ENCODE measurements at places on chromosomes 5 and 9. TPM values are rescaled to one million over a fixed set of nuclear protein-coding genes. Genes with fewer than 3 reads are reported as not detected.

Gene LHX3
- not detected for total RNA-seq

Gene FAXDC2
- total RNA-seq: 4.0 TPM

Gene IL9
- not detected for total RNA-seq

Gene FSTL4
- total RNA-seq: 0.57 TPM

Gene GRM6
- total RNA-seq: not detected

DNA sequence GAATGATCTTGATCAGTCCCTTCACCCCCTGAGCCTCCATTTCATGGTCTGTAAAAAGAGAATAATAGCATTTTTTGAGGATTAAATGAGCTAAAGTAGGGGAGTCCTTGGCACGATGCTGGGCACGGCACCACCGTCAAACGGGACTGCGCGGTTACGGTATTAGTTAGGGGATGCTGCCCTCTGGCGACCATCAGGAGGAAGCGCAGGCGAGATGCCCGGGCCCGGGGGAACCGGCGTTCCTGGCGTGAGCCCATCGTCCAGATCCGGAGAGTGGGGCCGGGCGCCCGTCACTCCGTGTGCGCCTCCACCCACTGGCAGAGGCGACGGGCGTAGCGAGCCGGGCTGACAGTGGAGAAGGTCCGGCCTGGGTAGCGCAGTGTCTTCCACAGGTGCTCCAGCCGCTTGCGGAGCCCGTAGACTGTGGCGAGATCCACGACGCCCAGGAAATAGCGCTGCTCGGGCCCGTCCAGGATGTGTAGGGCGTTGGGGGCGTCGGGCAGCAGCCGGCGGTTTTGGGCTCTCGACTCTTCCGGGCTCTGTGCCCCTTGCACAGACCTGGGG, 4.8 kb upstream of the ST6GALNAC4 start:
- peak; percentile 67 for DNase-seq

- no peak for DNase-seq
Observed at GRCh38 chr5:107153283-107153682, 517.5 kb downstream of the EFNA5 start.

GRCh38 chr9:116959809-116960208, 272.7 kb downstream of the TRIM32 start:
- DNase-seq: no peak

- peak; percentile 76 for DNase-seq
Observed at GRCh38 chr9:107489687-107490605, at the start of gene KLF4. KLF4 (minus strand) TSS chr9:107489769; CDS start chr9:107489172, 597 bp downstream.

DNA sequence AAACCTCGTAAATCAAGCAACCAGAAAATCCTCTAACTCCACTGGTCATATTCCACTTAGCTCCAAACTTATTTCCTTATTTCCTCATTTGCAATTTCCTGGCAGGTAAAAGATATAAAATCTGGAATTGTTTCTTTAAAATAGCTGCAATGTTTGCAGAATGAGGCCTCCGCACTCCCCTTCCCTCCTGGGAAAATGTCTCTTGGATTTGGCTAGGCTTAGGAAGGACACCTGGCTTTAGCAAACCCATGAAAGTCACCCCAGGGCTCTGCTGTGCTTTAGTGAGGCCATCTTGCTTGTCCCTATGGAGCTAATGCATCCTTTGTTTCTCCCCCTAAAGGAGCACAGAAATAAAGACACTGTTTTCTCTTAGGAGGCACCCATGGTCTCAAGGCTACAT, 10.5 kb downstream of the ARSB start:
- no peak for DNase-seq

DNA sequence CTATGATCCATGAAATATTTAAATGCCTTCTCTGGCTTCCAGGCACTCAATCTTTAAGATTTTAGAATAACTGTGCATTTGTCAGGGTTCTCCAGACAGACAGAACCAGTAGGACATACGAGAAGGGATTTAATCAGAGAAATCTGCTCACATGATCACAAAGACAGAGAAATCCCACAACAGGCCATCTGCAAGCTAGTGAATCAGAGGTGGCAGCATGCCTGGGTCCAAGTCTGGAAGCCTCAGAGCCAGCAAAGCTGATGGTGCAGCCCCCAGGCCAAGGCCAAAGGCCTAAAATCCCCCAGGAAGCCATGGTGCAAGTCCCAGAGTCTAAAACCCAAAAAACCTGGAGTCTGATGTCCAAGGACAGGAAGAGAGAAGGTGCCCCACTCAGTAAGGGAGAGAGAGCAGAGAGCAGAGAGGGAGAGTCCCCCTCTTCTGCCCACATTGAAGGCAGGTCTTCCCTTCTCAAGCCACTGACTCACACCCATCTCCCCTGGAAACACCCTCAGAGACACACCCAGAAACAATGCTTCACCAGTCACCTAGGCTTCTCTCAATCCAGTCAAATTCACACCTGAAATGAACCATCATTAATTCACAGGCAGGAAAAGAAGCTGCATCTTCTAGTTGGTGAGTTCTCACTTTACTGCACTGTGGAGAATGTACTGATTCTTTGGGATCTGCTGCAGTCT, 48.7 kb downstream of the CAMSAP1 start:
- no peak for DNase-seq

GRCh38 chr9:115604831-115605483, 487.0 kb upstream of the TNC start:
- DNase-seq: no peak

DNA sequence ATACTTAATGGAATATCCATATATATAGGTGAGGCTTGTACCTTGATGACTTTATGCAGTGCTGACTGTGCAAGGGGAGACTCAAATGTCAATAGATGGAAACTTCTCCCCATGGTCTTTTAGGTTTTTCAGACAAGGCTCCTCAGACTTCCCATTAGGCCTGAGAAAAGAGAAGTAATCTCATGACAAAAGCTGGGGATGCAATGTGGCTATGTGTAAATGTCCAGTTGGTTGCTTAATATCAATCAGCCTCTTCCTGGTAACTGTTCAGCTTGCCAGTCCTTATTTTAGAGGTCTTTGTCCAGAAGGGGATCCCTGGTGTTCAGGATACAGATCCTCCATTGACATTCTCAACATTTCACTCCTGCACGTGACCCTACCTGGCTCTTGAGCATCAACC, 621.1 kb upstream of the CDH18 start:
- DNase-seq: no peak

DNA sequence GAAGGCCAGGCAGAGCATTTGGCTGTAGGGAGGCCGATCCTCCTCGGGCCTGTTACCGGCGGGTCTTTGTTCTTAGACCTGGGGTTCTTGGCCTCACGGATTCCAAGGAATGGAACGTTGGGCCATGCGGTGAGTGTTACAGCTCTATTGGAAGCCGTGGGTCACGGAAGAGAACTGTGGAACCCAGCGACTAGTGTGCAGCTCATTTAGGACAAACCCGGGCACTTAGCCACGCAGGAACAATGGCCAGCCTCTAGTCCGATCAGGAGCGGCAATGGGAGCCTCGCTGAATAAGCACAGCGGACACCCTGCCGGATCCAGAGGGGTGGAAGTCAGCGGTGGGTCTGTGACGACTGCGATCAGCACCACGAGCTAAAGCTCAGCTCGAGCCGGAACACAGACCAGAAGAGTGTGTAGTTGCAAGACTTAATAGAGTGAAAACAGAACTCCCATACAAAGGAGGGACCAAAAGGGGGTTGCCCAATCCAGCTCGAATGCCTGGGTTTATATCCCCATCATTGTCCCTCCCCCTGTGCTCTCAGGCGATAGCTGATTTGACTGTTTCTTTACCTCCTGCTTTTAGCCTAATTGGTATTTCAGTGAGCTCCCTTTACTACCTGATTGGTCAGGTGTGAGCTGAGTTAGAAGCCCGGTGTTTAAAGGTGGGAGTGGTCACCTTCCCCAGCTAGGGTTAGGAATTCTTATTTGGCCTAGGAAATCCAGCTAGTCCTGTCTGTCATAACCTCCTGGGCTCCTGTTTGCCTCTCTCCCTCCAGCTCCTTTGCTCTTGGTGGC, 53.7 kb upstream of the RPL26L1 start:
- DNase-seq: no peak

DNA sequence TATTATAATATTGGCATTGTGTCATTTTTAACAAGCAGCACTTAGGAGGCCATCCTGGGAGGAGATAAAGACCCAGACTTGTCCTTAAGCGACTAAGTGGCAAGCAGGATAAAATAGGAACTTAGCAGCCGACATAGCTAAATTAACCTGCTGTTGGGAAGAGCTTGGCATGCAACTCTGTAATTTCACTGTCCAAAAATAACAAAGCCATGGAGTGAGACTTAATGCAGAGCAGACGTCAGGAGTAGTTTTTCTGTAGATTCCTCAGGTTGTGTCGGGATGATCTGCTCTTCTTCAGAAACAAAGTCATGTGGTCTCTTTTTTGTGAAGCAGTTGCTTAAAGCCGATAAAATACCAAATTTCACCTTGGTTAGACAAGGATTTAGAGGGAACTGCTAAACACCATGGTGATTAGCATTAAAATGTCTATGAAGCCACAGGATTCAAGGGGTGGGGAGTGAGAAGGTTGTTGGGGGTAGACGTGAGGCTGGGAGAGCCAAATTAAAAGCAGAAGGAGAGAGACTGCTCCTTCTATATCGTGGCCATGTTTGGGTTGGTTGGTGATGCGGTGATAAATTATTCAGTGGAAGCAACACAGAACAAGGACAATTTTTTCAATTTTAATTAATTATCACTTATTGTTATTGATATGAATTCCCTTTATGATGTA, 303.0 kb downstream of the CSNK1G3 start:
- no peak for DNase-seq

- no peak for DNase-seq
Observed at GRCh38 chr5:16929831-16930230, 6.3 kb downstream of the MYO10 start.

DNA sequence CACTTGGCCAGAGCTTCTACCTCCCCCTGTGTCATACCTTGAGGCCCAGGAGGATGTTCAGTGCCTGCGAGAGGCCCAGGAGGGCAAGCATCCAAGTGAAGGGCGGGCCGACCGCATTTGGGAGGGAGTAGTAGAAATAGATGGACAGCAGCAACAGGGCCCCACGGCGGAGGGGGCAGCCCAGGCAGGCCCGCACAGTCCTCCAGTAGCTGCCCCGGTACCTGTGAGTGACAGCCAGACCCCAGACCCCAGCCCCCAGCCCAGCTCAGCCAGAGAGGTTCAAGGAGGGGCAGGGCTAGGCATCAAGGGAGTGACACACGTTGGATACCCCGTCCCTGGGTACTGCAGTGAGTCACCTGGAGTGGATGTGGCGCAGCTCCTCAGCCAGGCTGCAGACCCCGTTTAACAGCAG, 1.4 kb downstream of the STING1 start:
- DNase-seq: no peak

DNA sequence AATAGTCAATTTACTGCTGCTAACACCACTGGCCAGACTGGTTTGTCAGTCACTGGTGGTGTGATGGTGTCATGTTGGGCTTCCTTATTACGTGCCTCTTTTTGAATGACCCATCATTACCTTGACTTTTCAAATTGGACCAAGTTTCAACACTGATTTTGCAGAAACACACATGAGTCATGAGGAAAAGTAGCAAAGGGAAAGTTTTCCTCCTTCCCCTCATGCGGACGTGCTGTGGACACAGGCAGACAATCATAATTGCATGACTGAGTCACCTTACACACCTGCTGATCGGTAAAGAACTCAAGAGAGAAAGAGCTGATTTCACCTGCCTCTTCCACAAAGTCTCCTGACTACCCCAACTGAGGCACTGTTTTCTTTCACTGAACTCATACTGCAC, 324.5 kb downstream of the ARRDC3 start:
- no peak for DNase-seq

DNA sequence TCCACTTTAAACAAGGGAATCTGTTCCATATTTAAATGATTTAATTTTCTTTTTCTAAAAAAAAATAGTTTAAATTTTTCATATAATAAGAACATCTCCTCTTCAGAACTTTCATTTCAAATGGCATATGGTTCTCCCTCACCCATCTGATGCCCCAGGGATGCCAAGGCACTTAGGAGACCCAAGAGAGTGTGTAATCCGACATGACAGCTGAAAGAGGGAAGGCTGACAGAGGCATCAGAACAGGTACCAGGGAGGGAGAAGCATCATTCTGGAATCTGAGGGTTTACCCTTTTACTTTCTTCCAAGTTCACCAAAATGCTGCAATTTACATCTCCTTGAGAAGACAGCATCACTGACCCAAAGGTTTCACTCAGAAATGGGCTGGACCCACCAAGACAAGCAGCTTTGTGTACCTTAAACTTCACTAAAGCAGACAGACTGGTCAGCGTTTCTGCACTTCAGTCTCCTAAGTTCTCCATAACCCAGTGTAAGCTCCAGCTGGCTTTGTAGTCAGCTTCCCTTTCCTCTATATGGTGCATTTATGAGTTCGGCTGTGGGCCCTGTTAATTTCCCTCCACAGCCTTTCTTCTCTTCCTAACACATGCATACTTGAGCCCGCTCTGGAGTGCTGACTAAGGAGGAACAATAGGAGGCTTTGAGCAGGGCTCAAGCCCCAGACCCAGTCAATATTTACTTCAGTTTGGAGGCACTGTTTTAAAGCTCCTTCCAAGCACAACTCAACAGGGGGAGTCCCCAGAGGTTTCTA, 17.7 kb downstream of the EFNA5 start:
- DNase-seq: no peak

DNA sequence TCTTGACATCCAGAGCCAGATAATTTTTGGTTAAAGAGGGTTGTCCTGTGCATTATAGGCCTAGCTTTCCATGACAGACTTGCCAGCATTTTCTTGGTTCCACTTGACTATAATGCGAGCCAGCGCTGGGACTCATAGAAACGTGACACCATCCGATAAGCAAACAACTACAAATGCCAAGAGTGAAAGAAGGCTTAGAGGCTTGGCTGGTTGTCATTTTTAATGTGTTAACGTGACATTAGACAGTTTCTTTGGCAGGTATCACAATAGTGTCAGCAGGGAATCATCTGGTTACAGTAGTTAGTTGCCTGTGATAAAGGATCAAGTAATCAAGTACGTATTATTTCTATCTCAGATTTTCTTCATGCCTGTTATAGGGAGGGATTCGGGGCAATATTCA, 20.0 kb upstream of the LIFR start:
- no peak for DNase-seq

DNA sequence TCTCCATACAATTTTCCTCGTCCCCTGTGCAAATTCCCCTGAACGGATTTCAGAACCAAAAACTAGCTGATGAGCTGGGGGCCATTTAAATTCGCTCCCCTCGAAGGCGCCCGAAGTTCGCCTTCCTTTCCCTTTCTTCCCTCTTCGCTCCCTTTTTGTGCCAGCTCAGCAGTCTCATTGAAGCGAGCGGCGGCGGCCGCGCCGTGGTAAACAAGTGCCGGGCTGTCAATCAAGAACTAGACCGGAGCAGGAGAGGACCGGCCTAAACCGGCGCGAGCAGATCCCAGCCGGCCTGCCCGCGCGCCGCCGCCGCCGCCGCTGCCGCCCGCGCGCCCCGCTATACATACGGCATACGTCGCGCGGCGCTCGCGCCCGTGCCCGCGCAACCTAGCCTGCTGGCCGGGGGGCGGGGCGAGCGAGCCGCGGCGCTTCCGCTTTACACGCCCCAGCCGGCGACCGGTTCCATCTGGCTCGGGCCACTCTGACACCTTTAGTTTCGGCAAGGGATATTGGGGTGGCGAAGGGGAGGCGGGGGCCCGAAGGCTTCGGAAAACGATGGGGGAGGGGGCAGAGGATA, 3.1 kb downstream of the ARRDC3 start:
- DNase-seq: peak; percentile 97

Data from CD4-positive, CD25-positive, alpha-beta regulatory T cell (primary cell).